SHP77 treated with DMSO at 0.1 percent for 48 hours (cell line): ENCODE measurements at places on chromosomes 5 and 9.
A peak's percentile ranks its signal among the peaks of the same experiment; 100 is the strongest.

DNA sequence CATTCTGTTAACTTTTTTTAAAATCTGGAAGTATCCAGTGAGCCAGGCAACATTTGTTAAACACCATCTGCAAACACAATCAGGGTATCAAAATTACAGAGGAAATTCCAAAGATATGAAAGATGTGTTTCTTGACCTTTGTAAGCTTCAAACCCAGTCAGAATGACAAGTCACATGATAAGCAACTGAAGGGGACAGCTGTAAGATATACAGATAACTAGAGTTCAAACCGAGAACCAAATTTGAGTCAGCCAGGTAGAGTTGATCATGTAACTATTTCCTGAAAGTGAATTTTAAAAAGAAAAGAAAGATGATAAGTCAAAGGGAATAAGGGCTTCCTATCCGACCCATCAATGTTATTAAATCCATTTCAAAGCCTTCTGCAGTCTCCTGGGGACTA is 196.2 kb downstream of the DEPDC1B start:
- no peak for DNase-seq

DNA sequence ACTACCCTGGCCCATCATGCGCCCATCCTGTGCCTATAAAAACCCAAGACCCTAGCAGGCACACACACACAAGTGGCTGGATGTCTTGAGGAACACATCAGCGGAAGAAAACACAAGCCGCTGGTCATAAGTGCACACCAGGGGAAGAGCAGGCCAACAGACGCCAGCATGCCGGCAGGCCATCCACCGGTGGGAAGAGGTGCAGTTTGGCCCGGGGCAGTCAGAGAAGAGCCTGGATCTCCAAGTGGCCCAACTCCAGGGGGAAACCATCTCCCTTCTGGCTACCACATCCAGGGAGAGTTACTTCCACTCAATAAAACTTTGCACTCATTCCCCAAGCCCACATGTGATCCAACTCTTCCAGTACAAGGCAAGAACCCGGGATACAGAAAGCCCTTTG is 2001.3 kb upstream of the NUDT12 start:
- no peak for DNase-seq

DNA sequence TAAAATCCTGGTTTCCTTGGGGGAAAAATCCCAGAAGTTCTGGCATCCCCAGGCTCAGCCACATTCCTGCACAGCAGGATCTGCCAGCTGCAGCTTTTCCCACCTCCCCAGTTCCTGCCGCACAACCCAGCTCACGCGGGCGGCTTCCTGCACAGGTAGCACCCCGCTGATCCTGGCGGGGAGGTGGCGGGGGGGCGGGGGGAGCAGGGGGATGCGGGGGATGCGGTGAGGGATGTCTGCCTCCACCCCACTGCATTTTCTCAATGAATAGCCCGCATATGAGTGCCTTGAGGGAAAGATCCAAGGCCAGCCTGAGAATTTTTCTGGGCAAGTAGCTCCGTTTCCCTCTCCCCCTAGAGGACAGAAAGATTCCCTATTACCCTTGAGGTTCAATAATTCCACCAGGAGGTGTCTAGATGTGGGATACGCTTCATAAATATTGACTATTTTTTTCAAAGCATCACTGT is 21.1 kb downstream of the GFPT2 start:
- no peak for DNase-seq

DNA sequence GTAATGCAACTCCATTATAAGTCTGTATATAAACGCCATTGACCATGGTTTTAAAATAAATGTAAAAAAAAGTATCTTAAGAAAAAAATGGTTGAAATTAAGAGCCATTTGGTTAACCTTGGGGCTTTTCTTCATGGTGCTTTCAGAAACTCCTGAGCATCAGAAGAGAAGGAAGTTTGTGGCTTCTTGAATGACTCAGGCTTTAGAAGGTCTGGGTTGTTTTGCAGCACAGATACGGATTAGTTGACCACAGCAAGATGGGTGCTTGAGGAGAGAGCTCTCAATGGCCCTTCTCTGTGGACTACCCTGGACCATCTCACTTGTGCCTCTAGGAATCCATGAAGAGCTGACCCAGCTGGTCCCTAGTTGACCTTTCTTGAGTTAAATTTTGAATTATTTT is 189.5 kb downstream of the TMEM38B start:
- no peak for DNase-seq

DNA sequence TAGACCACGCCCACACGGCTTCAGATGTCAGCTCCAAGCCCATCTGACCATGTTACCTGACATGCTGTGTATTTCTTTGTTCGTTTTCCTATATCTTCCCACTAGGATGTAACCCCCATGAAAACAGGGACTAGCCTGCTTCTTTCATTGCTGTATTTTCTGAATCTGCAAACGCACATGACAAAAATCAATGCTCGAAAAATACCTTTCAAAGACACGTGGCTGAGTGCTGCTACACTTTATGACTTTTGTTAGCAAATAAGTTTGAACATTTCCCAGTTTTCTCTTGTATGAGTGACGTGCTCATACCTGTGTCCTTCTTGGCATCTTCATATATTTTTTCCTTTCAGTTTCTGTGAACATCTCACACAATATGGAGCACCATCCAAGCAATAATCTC is 181.3 kb upstream of the IRX1 start:
- DNase-seq = no peak

DNA sequence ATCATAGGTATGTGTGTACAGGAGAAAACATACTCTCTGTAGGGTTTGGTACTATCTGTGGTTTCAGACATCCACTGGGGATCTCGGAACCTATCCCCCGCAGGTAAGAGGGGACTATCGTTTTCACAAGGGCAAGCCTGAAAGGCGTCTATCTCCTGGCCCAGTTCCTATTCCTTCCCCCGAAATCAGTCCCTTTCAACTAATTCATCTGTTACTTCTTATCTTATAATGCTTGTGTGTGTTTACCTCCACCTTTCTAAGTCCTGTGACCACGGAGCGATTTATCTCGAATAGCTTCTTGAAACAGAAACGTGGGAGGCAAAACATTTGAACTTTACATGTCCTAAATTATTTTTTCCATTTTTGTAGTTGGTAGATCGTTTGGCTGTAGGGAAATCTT is 11.4 kb downstream of the ABO start:
- no peak for DNase-seq

DNA sequence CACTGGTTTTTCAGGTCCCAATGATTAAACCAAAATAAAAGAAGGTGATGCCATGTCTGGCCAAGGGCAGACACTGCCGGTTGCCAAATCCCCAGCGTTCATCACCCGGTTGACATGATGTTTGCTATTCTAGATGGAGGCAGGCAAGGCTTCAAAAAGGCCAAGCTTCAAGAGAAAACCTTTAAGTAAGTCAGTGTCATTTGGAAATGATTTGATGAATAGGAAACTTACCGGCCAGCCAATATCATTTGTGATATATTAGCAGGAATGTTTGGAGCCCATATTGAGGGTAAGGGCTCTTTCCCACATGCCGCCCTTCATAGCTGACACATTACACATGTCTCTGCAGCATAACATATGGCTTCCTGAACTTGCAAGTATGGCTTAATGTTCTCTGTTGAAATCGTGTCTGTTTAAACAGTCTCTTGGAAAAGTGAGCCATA is 89.5 kb upstream of the TTC23L start:
- no peak for DNase-seq

GRCh38 chr5:56145511-56145910 is 87.6 kb downstream of the ANKRD55 start:
- DNase-seq = no peak

DNA sequence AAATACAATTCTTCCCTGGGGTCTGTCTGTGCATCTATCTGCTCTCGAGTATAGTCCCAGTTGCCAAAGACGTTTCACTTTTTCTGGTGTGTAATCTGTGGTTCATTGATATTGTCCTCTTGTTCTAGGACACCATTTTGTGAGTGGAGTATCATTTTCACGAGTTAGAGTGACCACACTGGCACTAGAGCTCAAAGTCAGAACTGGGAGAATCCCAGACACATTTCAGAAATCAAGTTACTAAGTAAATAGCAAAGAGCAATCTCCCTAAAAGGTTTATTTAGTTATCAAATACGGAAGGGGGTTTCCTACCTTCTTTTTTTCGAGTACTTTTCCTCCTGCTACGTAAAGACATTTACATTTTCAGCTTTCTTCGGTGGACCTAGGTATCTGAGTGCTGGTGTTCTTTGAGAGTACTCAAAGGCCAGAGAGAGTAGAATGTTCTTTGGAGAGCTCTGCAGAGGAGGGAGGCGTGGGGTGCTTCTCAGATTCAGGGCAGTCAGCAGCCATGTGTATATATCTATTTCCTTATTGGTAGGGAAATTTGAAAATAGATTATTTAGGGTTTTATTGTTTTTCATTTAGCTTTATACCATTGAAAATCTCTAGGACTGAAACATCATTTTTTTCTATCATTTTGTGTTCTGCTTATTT is 8.9 kb upstream of the HSPA9 start:
- DNase-seq = no peak

GRCh38 chr9:91164724-91165520 is 196.8 kb downstream of the AUH start:
- no peak for DNase-seq

DNA sequence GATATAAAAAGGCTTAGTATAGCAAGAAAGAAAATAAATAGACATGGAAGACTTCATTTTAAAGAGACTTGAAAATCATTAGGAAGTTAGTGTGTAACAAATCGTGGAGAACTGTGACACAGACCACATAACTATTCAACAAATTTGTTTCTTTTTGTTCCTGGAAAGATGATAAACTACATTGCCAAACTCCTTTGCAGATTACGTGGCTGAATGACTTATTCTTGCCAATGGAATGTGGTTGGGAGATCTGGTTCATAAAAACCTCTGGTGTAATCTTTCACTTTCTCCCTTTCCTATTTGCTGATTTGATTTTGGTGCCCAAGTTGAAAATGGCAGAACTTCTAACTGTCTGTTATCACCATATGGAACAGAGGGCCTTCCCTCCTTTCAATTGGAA is 328.9 kb upstream of the MEF2C start:
- no peak for DNase-seq

- DNase-seq = no peak
These were observed 40.7 kb upstream of the CACNA1B start for GRCh38 chr9:137836831-137837241.

GRCh38 chr9:84817038-84817437 is 147.5 kb downstream of the NTRK2 start:
- DNase-seq = no peak

GRCh38 chr9:33197279-33198152 is 30.4 kb upstream of the B4GALT1 start:
- no peak for DNase-seq

DNA sequence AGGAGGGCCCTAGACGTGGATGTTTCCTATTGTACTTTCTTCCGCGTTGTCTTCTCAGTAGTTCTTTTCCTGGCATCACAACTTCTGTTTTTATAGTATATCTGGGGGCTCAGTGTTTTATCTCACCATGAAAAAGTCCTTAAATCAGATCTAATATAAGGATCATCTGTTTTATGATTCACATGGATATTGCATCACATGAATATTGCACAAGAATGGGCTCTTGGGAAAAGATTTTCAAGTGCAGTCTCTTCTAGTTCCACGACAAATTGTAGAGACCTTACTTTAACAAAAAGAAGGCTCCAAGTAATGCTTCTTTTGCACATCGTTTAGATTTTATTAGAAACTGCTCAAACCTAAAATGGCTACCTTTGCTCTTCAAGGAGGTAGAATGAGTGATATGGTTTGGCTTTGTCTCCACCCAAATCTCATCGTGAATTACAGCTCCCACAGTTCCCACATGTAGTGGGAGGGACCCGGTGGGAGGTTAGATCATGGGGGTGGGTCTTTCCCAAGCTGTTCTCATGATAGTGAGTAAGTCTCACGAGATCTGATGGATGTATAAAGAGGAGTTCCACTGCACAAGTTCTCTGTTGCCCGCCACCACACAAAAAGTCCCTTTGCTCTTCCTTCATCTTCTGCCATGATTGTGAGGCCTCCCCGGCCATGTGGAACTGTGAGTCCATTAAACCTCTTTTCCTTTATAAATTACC is 53.7 kb upstream of the FAM120A start:
- no peak for DNase-seq

GRCh38 chr5:150017226-150018005 is 16.9 kb downstream of the HMGXB3 start:
- DNase-seq = no peak

DNA sequence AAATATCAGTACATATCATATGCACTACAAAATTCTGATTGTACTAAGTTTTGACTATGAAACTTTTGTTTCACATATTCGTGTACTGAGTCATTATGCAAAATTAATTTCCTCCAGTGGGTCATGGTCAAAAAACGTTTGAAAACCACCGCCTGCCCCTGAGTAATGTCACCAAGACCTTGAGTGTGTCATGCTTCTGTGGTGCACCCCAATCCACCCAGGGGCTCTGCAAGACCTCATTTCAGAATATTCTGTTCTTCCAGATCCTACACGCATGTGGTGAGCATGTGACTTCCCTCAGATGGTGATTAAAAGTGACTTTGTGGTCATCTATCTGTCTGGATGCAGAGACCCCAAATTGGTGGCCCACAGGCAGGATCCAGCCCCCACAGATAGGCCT is 31.0 kb downstream of the ABLIM3 start:
- no peak for DNase-seq

DNA sequence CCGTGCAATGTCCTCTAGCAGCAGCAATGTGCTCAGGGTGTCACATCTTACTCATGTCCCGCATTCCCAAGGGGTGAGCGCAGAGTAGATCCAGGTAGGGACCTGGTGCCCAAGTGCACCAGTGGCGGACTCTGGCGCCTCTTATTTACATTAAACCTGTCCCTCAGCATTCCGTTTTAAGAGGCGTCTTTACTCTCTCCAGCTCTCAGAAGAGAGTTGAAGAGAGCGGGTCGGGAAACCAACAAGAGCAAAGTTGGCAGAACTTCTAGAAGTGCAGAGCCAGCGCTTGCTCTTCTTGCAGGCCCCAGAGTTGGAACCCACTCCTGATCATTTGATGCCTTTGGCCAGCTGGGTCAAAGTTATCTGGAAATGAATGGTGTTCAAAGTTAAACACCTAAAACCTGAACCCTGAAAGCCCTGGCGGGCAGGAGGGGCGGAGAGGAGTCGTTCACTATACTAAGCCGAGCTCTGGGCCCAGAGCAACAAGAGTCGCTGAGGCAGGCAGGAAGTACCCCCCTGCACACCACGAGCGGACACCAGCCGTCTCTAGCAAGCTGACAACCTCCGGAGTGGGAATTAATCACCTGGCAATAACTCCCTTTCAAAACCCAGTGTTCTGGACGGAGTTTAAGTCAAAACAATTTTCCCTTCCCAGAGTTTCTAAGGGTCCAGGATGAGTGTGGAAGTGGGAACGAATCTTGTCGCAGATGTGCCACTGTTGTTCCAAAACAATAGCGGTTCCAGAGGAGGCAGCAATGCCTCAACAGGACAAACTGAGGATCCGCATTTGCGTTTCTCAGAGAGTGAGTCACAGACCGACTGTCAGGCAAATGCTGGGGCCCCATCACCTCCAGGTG is 122.8 kb downstream of the TMEM161B start:
- DNase-seq = no peak

- DNase-seq = peak; percentile 25
These were observed at the start of gene ABL1 for GRCh38 chr9:130834371-130835336. Gene ABL1 (plus strand): TSS chr9:130835254. CDS start chr9:130835447, 193 bp downstream.

GRCh38 chr5:33772380-33772897 is 119.4 kb downstream of the ADAMTS12 start:
- DNase-seq = no peak

GRCh38 chr9:3250741-3251140 is 275.1 kb downstream of the RFX3 start:
- no peak for DNase-seq

GRCh38 chr5:11602298-11602697 is 301.9 kb downstream of the CTNND2 start:
- no peak for DNase-seq

- DNase-seq = no peak
These were observed 89.8 kb upstream of the COL5A1 start for GRCh38 chr9:134551644-134552348.
